HCT116 (cell line): ENCODE measurements at places on chromosomes 1 and 21. TPM values are rescaled to one million over a fixed set of nuclear protein-coding genes. Genes with fewer than 3 reads are reported as not detected.

Gene CD247
- 0.57 TPM for total RNA-seq

Gene FALEC
- 0.59 TPM for total RNA-seq

Gene GSTM5
- not detected for total RNA-seq

Gene GCLM
- 28.9 TPM for total RNA-seq

- DNase-seq: no peak
Observed at GRCh38 chr1:89489047-89489729, 35.4 kb upstream of the LRRC8B start.

GRCh38 chr1:161481624-161482392 is 23.4 kb upstream of the FCGR2A start:
- no peak for DNase-seq

- DNase-seq: peak; percentile 51
Observed at GRCh38 chr1:161367684-161368400, at the start of gene CFAP126. Gene CFAP126 (minus strand): TSS chr1:161367876. CDS start chr1:161367868, 8 bp downstream.

- no peak for DNase-seq
Observed at GRCh38 chr1:33460947-33461629, 11.4 kb upstream of the ZSCAN20 start.
